Stimulated activated CD8-positive, alpha-beta memory T cell treated with anti-CD3 and anti-CD28 coated beads, Interleukin-2, amount 100 ng/mL, for 1 hour (primary cell): ENCODE measurements at places on chromosomes 5 and 9.

DNA sequence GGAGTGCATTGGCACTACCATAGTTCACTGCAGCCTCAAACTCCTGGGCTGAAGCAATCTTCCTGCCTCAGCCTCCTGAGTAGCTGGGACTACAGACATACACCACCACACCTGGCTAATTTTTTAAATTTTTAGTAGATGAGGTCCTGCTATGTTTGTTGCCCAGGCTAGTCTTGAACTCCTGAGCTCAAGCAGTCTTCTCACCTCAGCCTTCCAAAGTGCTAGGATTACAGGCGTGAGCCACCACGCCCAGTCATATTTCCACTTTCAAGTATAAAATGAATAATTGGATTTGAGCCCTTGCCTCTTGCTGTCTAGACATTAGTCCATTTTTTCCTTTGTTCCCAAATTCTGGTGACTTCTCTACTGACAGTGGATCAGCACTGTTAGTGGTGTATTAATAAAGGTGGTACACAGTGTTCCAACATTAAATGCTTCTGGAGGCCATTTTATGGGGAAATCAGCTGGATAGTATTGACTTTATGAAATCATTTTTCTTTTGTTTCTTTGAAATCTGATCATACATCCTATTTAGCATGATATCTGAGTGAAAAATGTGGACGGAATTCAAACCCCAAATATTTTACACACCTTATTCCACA, 15.9 kb downstream of the ATP6V0E1 start:
- DNase-seq, result no peak

DNA sequence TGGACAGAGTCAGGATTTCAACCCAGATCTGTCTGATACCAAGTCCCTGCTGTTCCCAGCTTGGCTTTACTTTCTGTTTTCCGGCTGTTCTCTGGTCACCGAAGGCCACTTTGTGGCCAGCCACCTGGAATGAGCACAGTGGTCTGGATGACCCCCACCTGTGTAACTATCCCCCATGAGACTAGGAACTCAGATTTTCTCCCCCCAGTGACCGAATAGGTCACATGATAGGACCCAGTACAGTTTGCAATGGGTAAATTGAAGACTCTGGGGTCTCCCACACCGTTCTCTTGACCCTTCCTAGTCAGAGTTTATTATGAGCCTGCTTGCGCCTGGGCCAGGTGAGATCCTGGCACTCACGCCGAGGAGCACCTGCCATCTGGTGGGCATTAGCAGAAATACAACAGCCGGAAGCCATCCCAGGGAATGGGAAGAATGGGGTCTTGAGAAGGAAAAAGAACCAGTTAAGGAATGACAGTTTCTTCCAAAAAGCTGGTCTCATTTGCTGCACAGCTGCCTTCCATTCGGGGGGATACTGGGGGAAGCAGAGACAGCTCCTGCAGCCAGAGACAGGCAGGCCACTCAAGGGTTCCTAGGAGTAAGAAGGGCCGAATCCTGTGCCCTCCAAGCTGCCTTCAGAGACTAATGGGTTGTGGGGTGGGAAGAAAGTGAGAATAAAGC, 7.1 kb downstream of the PHYHD1 start:
- peak; percentile 20 for DNase-seq

DNA sequence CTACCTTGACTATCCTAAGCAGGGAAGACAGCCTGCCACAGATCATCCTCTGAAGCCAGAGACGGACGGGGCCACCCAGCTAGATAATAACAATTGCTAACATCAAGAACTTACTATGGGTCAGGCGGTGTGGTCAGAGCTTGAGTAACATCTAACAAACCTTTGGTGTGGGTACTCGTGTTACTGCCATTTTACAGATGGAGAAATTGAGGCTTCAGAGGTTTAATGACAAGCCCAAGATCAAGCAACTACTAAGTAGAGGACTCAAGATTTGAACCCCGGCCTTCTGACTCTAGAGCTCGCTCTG, 16.7 kb upstream of the ARSI start:
- DNase-seq, result no peak

DNA sequence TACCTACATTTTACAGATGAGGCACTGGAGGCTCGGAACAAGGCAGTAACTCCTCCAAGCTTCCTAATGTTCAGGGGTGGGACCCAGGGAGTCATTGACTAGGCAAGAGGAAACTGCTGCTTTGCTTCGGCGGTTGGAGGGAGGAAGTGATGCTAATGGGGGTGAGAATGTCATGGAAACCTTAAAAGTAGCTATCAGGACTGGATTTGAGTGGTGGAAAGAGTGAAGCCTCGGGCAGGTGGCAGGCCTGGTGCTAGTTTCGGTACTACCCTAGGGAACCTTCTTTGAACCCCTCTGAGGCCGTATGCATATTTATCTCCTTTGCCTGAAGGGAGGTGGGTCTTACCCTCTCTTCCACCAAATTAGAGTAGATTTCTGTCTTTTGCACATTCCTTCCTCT, 1.6 kb downstream of the BSPRY start:
- no peak for DNase-seq

- no peak for DNase-seq
These were observed 158.9 kb downstream of the AUH start for GRCh38 chr9:91202736-91203283.
